Fibroblast of lung (primary cell): ENCODE measurements at places on chromosomes 5 and 9. TPM values are rescaled to one million over a fixed set of nuclear protein-coding genes. Genes with fewer than 3 reads are reported as not detected.

The C6 gene
- 0.26 TPM in 1 of 2 replicates, not detected in the other for total RNA-seq

The HTR1A gene
- not detected in 2 replicates for total RNA-seq

The GAS1 gene
- 7.4 and 15.2 TPM in 2 replicates for total RNA-seq

The OBP2B gene
- total RNA-seq, result not detected in 2 replicates

The ENTPD2 gene
- under 0.01 TPM in 2 replicates for total RNA-seq

The BTNL9 gene
- not detected in 2 replicates for total RNA-seq

The SRD5A1 gene
- 11.0 and 20.6 TPM in 2 replicates for total RNA-seq

The FAM221B gene
- total RNA-seq, result not detected in 2 replicates

The C5orf34 gene
- 2.6 and 4.1 TPM in 2 replicates for total RNA-seq

The IFNE gene
- total RNA-seq, result 3.9 and 6.6 TPM in 2 replicates

The TICAM2 gene
- total RNA-seq, result 4.1 and 8.8 TPM in 2 replicates

The CDX1 gene
- under 0.01 and 0.33 TPM in 2 replicates for total RNA-seq

DNA sequence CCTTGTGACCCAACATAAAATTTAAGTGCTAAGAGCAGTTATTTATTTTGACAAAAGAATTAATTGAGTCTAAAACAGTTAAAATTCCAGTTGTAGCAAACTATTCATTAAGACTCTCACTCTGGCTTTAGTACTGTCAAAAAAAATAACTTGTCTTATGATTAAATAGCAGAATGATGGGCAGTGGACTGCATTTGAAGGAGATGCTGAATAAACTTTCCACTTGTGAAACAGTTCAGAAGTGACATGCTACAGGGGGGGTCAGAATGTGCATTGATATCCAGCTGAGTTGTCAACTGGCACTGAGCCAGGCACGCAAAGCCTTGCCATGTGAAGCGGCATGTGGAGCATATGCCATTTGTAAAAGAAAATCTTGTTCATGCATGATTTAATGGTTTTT is 76.0 kb downstream of the FCHO2 start:
- DNase-seq, result peak; percentile 84

DNA sequence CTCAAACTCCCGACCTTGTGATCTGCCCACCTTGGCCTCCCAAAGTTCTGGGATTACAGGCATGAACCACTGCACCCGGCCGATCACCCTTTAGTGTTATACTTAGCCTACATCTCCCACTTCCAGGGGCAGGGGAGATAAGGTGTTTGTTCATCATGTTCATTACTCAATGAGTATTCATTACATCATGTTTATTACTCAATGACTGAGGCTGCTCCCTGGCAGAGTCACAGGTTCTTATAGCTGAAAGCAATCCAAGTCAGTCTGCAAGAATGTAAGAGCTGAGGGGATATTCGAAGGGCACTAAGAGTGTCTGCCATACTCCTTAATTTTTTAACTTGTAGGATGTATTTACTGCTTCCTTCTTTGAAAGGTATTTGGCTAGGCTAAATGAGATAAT is 214.2 kb downstream of the SPATA31D1 start:
- peak; percentile 78 for DNase-seq

DNA sequence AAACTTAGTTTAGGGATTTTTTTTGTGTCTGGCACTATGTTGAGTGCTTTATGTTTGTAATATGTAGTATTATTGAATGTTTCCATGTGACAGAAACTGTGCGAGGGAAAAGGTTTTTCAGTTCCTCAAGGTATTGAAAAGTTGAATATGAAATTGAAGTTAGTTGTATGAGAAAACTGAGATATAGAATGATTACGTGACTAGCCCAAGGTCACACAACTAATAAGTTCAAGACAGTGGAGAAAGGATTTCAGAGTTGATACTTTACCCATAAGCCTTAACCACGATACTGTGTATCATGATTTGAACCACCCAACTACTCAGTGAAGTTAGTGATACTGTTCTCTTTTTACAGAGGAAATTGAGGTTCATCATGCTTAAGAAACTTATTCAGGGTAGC is 5.7 kb downstream of the NIPBL start:
- DNase-seq, result no peak

- DNase-seq, result no peak
Observed at GRCh38 chr9:64057553-64057952, 1227.5 kb downstream of the FOXD4L5 start.

GRCh38 chr9:76271755-76272154 is 122.5 kb downstream of the RFK start:
- DNase-seq, result peak; percentile 17

GRCh38 chr9:35333551-35333950 is 156.4 kb upstream of the RUSC2 start:
- peak; percentile 82 for DNase-seq

DNA sequence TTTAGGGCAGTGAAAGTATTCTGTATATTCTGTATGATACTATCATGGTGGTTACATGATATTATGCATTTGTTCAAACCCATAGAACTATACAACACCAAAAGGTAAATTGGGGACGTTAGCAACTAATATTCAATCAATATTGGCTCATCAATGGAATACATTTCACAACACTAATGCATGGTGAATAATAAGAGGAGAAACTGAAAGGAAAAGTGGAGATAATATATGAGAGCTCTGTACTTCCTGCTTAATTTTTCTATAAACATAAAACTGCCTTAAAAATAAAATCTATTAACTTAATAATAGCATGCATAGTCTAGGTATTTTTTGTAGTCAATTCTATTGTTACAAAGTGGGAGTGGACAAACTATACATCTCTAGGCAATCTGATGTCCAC is 66.3 kb downstream of the TRIM32 start:
- no peak for DNase-seq

DNA sequence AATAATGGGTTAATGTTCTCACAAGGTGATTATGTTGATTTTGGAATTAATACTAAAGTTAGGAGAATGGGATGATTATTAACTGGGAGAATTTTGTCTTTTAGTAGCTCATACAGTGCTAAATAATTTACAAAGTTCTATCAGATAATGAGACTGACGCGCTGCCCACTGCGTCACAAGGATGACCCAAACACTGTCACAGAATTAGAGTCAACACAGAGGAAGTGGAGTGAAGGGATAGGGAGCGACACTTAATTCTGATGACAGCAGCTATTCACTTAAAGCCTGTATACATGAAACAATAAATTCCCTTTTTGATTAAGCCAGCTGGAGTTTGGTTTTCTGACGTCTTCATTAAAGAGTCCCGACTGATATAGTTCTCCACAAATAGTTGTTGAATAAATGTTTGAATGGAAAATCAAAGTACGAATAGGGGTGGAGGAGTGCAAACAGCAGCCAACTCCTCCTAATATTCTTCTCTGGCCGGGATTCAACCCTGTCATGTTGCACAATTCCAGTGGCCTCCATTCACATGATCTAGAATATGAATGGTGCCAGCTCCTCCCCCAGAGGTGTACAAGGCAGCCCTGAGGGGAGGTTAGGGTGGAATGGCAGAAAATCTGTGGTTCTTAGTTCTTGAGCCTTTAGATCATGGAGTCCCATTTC is 140.3 kb downstream of the PCSK1 start:
- no peak for DNase-seq

- no peak for DNase-seq
Observed at GRCh38 chr9:89428901-89429890, 68.7 kb downstream of the SEMA4D start.

GRCh38 chr5:157108976-157109375 is at the start of gene HAVCR2:
Gene HAVCR2 (minus strand): TSS chr5:157109044. CDS start chr5:157108983, 61 bp downstream.
- no peak for DNase-seq

DNA sequence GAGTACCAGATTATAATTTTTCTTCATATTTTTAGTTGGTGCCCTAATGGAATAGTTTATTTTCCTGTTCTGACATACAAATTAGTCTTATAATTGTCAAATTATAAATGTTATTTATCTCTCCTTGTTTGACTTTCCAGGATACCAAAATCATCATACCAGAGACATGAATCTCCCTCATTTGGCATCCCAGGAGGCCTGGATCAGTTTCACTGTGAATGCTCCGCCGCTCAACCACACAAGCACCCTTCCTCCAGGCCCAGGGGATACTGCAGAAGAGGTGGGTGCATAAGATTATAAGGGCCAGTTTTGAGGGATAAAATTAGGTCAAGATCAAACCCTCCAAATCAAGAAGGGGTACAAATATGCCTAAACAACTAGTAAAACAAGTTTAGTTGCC is 1229.3 kb downstream of the CDH12 start:
- no peak for DNase-seq

DNA sequence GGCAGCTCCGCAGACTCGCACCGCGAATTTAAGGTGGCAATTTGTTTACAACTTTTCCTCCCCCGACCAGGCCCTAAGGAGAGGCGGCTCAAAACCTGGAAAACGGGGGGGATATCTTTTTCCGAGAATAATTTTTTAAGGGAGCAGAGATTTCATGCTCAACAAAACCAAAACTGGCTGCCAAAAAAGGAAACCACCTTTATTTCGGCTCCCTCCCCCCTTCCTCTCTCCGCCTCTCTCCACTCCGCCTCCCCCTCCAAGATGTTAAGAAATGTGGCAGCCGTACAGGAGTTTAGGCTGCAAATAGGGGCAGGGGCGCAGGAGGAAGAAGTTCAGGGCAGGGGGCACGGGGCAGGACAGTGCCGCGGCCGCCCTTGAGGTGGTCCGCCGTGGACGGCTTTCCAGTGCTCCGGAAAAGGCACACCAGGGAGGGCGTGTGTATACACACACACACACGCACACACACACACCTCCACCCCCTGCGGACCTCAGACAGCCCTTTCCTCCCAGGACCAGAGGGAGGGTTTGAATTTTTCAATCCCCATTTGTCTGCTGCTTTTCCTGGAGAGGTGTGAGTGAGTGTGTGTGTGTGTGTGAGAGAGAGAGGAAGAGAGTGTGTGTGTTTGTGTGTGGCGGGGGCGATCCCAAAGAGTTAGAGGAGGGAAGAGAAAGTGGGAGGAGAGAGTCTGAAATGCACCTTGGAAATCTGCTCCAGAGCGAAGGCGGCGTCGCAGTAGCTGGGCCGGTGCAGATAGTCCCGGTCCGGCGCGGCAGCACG is 9.1 kb downstream of the PTCH1 start:
- peak; percentile 77 for DNase-seq

GRCh38 chr9:79382458-79382857 is 189.3 kb upstream of the TLE4 start:
- DNase-seq, result peak; percentile 77

GRCh38 chr9:37852222-37852621 is 51.6 kb downstream of the DCAF10 start:
- no peak for DNase-seq

- no peak for DNase-seq
Observed at GRCh38 chr5:133854554-133854953, 113.9 kb downstream of the C5orf15 start.

GRCh38 chr5:16952968-16953671 is 17.0 kb upstream of the MYO10 start:
- DNase-seq, result no peak

DNA sequence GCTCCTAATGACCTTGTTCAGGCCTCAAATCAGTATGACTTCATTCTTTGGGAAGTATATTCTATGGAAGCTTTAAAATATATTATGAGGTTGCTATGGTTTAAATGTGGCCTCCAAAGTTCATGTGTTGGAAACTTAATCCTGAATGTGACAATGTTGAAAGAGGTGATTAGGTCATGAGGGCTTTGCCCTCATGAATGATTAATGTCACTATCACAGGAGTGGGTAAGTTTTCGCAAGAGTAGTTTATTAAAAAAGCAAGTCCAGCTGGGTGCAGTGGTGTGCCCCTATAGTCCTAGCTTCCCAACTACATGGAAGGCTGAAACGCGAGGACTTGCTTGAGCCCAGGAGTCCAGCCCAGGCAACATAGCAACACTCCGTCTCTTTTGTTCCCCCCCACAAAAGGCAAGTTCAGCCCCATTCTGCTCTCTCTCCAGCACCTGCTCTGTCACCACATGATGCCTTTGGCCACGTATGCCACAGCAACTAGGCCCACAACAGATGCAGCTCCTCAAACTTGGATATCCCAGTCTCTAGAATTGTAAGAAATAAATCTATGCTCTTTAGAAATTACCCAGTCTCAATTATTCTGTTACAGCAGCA is 105.3 kb downstream of the SIL1 start:
- no peak for DNase-seq

DNA sequence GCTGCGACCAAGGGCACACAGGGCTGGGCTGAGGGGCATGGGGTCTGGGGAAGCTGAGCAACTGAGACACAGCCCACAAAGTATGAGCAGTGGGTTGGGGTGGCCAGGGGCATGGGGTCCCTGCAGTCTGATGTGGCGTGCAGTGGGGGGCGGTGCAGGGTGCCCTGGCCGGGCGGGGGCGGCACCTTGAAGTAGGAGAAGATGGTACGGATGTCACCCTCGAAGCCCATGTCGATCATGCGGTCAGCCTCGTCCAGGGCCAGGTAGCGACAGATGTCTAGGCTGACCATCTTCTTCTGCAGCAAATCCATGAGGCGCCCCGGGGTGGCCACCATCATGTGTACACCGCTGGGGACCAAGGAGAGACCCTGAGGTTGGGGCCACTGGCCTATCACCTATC is 3.3 kb downstream of the DDX41 start:
- no peak for DNase-seq

- no peak for DNase-seq
Observed at GRCh38 chr9:130414910-130415746, 29.6 kb upstream of the ASS1 start.

DNA sequence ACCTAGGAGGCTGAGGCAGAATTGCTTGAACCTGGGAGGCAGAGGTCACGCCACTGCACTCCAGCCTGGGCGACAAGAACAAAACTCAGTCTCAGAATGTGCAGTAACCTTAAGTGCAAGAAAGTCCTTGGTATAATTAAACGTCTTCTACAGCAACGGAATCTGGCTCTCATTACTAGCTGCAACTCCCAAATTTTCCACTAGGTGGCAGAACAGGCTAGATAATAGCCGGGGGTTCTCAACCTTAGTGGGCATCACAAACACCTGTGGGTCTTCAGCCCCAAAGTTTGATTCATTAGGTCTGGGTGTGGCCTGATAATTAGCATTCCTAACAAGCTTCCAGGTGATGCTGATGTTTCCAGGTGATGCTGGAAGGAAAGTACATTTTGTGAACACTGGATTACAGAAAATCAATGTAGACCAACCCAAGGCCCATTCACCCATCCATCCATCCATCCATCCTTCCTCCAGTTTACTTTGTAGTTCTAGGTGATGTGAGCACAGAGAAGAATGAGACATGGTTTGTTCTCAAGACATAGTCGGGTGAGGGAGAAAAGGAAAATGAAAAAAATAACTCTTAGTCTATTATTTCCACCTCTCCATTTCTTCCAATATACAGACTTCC is 37.3 kb downstream of the FBXW2 start:
- DNase-seq, result peak; percentile 51

GRCh38 chr9:121394292-121394691 is 24.2 kb upstream of the STOM start:
- no peak for DNase-seq

DNA sequence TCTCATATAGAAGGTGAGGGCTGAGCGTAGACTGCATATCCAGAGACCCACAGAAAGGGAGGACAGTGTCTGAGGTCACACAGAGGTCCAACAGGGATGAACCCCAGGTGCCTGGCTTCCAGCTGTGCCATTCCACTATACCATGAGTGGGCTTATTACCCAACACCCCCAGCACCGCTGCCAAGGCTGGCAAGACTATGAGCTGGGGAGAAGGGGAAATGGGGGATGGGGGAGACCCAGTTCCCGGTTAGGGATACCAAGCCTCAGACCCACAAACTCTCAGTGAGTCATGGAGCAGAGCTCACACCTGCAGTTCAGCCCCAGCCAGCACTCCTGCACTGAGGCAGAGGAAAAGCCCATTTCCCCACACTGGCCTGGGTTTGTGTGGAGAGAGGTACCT is 106.4 kb downstream of the PSD2 start:
- no peak for DNase-seq

GRCh38 chr5:109908366-109908765 is 218.6 kb downstream of the MAN2A1 start:
- DNase-seq, result no peak

- DNase-seq, result no peak
Observed at GRCh38 chr5:32280656-32281081, 32.1 kb downstream of the MTMR12 start.
